ENCODE measurements at places on chromosomes 1 and 21. TPM values are rescaled to one million over a fixed set of nuclear protein-coding genes. Genes with fewer than 3 reads are reported as not detected.
A peak's percentile ranks its signal among the peaks of the same experiment; 100 is the strongest.

Gene COL16A1
- 56.2 TPM for polyA plus RNA-seq

DNA sequence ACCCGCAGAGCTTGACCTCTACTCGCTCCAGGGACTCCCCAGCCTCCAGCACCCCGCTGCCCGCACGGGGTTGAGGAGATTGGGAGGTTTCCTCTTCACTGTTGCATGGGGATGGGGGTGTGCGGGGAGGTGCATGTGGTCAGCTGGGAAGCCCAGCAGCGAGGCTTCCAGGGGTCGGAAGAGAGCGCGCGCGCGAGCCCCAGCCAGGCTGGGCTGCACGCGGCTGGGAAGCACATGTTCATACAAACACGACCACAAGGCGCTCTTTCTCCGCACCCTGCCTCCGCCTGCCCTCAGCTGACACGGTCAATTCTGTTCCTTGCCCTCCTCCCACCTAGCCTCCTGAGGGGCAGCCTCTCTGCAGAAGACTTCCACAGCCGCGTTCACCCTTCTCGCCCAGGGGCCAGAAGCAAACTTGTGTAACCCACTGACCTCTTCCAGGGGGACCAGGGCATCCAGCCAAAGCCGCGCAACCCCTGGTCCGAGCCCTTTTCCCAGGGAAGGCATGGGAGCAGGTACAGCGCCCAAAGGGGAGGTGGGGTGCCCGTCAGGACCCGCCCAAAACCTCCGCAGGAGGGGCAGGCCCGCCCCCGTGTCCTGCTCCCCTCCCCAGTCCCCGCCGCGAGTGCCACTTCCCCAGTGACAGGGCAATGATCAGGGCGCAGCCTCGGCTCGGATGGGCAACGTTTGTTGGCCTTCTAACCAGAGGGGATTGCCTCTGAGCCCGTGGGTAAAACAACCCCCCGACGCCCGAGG, 1.3 kb downstream of the COL24A1 start:
- DNase-seq, result peak; percentile 5

GRCh38 chr1:225866981-225867380, 15.2 kb downstream of the TMEM63A start:
- DNase-seq, result no peak

- DNase-seq, result no peak
Observed at GRCh38 chr1:176983731-176984130, 180.8 kb downstream of the ASTN1 start.

DNA sequence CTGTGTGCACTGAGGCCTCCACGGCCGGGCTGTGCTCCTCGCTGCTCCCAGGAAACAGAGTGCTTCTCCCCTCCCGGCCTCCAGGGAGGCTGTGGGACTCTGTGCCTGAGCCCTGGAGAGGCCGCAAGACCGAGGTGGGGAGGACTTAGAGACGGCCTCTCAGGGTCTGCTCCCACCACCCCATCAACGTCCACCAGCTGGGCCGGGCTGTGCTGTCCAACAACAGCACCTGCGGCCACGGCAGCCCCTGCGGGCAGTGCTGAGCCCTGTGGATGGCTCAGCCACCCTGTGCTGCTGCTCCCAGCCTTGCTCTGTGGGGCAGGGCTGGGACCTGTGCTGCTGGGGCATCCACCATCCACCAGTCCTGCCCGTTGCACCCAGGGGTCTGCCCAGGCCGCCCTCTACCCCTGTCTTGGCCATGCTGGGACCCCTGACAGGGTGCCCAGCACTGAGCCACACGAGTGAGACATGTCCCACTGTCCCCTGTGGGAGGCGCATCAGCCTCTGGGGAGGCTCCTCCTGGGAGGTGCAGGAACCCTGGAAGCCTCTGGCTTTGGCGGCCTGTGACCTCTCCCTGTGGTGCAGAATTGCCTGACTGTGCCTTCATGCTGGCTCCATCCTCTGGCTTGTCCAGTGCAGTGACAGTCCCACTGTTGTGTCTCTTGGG, 31.2 kb upstream of the LRRC3 start:
- DNase-seq, result no peak

Gene NPHP4
- polyA plus RNA-seq, result 12.2 TPM

Gene AMPD1
- not detected for polyA plus RNA-seq

DNA sequence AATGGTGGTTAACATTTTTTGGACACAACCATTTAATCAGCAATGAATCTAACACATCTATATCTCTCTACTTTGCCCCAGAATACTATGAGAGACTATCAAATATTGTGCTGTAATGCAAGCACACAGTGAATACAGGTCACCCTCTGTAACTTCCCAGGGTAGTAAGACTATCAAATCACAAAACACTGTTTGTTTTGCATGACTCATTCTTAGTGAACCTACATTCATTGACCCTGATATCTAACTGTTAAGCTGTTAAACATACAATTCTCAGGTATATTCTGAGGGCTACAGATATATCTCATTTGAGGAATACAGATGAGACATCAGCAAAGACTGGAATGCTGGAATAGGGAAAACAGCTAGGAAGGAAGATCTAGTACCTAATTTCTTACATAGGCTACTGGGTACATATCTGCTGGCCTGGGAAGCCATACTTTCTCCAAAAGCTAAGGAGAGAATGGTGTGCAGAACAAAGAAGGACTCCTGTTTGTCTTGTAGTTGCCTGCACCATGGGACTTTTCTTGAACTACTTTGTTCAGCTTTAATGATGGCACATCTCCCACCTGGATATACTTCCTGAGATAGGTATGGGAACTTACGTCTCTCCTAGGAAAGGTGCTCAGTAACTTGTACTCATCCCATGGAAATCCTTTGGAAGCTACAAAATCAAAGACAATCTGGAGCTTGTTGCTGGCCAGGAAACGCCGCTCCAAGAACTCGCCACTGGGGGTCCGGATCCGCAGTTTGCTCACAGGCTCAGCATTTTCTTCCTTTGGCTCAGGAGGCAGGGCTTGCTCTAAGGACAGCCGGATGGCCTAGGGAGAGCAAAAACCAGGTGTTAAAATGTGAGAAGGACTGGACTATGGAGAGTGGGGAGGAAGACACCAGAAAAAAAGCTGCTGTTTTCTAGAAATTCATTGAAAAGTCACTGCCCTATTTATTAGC, 51.9 kb upstream of the DMRTA2 start:
- no peak for DNase-seq

DNA sequence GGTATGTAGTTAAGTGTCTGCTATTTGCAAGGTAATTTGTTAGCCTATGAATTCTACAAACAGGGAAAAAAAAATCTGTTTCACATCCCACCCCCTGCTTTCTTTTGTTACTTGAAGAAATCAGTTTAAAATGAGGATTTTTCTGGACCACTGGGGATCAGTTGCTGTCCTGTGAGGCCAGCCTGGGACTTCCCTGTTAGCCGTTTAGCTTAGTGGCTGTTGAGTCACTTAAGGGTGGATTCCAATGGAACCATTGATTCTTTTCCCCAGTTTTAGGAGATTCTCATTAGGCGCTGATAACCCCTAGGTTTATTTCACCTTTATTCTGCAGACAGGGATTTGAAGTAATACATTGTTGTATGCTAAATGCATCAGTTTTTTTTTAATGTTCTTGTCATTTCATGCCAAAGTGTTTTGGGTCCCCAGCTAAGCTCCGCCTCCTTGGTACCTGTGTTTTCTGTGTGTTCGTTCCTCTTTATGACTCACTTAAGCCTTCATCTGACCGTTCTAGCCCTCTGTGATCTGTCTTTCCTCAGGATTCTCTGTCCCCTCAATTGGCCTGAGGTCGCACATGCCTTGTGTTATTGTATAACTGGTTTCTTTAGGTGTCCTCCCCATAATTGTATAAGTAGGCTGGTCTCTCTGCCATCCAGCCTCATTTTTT, 59.3 kb downstream of the NOS1AP start:
- DNase-seq, result no peak

Gene SORT1
- polyA plus RNA-seq, result 54.6 TPM

GRCh38 chr1:209620487-209620884, 31.7 kb downstream of the LAMB3 start:
- DNase-seq, result no peak

Gene RGS7
- 5.3 TPM for polyA plus RNA-seq

DNA sequence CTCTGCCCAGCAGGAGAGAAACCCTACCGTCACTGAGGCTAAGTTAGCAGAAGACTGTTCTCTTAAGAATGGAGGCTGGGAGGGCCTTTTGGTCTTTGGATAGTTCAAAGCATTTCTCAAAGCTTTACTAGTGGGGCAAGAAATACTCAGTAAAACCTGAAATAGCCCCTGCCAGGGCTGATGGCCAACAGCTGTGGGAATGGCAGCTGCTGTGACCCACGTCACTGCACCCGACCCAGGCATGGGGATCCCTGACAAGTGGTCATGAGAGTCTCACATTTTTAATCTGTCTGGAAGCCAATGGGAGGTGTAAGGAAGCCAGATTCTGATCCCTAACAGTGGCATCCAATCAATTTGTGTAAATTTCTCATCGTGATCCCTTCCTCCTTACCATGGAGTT, 44.5 kb upstream of the ENAH start:
- DNase-seq, result no peak

- no peak for DNase-seq
Observed at GRCh38 chr1:218380125-218380977, 35.2 kb downstream of the TGFB2 start.

All from right renal pelvis (tissue), 4 donors.